IMR-90 (cell line): ENCODE measurements at places on chromosomes 4 and X. TPM values are rescaled to one million over a fixed set of nuclear protein-coding genes. Genes with fewer than 3 reads are reported as not detected.
A peak's percentile ranks its signal among the peaks of the same experiment; 100 is the strongest.

The MAGEC2 gene
- not detected in 2 replicates for total RNA-seq

- DNase-seq = no peak
Observed at GRCh38 chr4:160026721-160027120, 923.8 kb downstream of the RAPGEF2 start.

GRCh38 chr4:4590546-4590945 is 48.7 kb upstream of the STX18 start:
- DNase-seq = peak; percentile 80

The ETDA gene
- not detected in 2 replicates for total RNA-seq

The L1CAM gene
- 0.36 and 0.56 TPM in 2 replicates for total RNA-seq

- no peak for DNase-seq
Observed at GRCh38 chrX:135347381-135348016, 38.2 kb downstream of the ETDC start.

The SMIM31 gene
- total RNA-seq = not detected in 2 replicates

- peak; percentile 71 for DNase-seq
Observed at GRCh38 chrX:40543661-40544328, 37.0 kb upstream of the ATP6AP2 start.

GRCh38 chr4:26753187-26753586 is 107.5 kb upstream of the STIM2 start:
- DNase-seq = no peak

DNA sequence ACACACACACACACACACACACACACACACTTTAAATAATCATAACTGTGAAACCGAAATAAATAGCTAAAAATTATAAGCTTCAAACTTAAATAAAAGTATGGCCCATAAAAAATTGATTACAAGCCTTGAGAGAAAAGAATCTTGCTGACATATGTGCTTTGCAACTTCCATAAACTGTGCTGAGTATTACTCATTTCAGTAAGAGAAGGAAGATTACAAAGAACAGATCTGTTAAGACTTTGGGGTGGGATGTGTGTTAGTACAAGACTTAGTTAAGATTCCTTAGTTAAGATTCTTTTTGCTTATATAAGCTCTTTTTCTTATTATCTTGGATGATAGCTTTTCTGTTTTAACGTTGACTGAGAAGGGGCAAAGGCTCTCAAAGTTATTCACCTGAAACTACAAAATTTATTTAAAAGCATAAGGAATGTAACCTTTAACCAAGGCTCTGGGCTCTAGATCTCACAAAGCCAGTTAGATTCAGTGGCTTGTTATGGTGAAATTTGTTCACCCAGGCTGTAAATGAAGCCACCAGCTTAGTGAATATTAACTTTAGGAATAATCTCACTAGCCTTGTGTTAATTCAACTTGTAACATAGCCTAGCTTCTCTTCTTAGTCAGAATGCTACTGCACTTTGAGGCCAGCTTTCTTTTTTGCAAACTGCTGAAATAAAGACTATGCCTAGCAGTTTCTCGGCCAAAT is 58.2 kb downstream of the ARSJ start:
- peak; percentile 67 for DNase-seq

- no peak for DNase-seq
Observed at GRCh38 chr4:144902614-144903013, 195.4 kb downstream of the ANAPC10 start.

- DNase-seq = no peak
Observed at GRCh38 chrX:39693298-39693697, 404.5 kb downstream of the BCOR start.

- no peak for DNase-seq
Observed at GRCh38 chrX:1246816-1247215, 21.8 kb upstream of the CSF2RA start.

The ASMTL gene
- 13.1 and 13.4 TPM in 2 replicates for total RNA-seq

The SSX2 gene
- not detected in 2 replicates for total RNA-seq
